NAMALWA (cell line): ENCODE measurements at places on chromosomes 12 and 14.

DNA sequence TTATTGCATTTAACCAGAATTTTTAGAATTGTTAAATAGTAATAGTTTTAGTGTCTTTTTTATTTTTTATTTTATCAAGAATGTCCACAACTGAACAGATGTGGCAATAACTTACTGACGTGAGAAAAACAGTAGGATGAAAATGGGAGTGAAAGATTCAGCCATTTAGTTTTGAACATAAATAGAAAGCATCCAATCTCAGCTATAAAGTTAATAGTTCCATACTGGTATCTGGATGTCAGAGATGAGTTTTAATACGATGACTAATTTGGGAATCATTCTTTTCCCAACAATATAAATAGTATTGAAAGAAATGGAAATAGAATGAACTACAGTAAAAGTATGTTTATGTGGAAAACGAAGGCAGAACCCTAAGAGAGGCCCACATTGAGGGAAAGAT lies 159.4 kb downstream of the EPS8 start:
- DNase-seq = no peak

DNA sequence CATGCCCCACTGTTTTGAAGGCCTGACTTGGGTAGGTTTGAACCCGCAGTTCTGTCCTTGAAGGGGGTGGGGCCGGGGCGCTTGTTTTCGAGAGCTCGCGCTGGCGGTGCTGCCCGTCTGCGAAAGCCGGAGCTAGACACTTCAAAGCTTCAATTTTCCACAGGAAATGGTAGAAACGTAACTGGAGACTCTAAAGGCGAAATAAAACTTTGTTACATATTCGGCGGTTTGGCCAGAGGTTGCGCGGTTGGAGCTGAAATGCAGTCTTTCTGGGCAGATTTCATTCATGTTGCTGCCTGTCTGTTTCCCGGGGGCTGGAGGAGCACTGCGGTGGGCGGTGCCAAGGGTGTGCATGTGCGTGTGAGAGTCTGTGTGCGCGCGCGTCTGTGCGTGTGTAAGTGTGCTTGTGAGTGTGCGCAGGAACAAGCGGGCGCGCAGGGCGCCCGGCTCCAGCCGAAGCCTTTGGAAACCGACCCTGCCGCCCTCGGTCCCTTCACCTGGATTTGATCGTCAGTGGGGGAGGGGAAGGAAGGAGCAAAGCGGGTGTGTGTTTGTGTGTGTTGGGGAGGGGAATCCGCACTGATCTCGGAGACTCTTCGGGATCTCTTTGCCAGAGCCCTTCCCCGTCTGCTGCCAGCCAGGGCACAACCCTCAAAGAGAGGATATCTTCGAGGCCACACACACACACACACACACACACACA lies 227.7 kb upstream of the CRY1 start:
- no peak for DNase-seq

DNA sequence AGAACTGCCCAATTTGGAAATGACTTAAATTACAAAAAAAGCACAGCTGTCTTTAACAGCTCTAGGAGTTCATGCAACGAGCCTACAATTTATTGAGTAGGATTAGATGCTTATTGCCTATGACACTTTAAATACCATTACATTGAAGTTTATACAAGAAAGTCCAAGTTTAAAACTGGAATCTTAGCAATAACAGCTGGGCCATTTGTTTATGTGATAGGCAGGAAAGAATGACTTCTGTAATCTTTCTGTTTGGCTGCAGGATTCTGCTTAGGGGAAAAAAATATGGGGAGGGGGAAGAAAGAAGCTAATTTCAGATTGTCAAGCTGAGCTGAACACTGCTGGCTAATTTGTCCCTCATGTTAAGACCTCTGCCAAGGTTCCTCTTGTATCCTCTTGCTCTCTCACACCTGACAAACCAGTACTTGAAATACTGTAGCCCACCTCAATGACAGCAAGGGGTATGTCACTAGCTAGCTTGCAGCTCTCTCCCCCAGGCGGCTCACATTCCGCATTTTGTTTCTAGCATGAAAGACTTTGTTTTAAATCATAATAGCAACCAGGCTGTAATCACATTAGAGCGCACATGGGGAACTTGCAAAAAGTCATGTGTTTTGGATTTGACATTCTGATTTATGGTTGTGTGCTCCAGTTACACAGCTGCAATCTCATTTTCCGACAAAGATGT lies 384.8 kb downstream of the BMP4 start:
- DNase-seq = no peak

GRCh38 chr12:4956054-4956453 lies 46.3 kb downstream of the KCNA1 start:
- DNase-seq = no peak

DNA sequence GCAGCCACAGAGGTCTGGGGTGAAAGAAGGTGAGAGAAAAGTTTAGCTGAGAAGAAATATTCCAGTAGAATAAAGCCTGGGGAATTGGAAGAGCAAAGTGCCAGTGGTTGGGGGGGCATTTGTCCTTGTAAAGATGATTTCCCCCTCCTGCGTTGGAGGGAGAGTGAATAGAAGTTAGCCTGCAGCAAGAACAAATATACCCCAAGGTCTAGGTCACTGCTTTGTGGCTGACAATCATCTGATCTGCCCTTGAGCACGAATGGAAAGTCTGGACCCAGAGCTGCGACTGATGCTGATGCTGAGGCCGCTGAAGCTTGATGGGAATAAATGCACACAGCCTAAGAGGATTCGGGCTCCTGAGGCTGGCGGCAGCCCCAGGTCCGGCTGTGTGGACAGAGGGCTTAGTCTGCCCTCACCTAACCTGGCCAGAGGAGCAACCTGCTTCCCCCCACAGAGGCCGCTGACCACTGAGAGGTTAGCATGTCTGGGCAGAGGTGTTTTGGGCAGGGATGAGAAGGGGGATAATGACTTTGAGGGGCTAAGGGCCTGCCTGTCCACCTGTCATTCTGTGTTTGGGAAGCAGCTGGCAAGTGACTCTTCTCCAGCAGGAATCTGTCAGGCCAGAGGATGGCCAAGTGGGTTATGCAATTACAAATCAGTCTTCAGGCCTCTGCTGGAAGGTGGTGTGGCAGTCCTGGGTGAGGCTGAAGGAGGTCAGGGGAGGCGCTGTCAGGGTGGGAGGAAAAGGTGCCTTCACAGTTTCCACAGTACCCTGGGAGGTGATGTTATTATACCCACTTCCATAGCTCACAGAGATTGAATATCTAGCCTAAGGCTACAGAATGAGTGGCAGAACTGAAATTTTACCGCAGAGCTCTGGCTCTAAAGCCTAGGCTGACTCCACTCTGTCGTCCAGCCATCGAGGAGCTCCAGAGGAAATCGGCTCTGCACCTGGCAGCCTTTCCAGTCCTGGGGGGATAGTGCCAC lies 11.7 kb downstream of the TUBA1C start:
- DNase-seq = no peak

- DNase-seq = no peak
Observed at GRCh38 chr14:91400696-91401095, 16.9 kb downstream of the CCDC88C start.
